ENCODE measurements at places on chromosomes 5 and 9. TPM values are rescaled to one million over a fixed set of nuclear protein-coding genes. Genes with fewer than 3 reads are reported as not detected.
A peak's percentile ranks its signal among the peaks of the same experiment; 100 is the strongest.

Gene AFAP1L1
- 1.1 TPM for total RNA-seq

Gene PLPP7
- 16.3 TPM for total RNA-seq

Gene COL23A1
- not detected for total RNA-seq

Gene LHX6
- not detected for total RNA-seq

Gene UGT3A1
- total RNA-seq, result not detected

Gene LRRC14B
- under 0.01 TPM for total RNA-seq

Gene LECT2
- not detected for total RNA-seq

Gene ZNG1E
- total RNA-seq, result 34.7 TPM

Gene SPAAR
- 0.72 TPM for total RNA-seq

Gene NOTCH1
- 14.4 TPM for total RNA-seq

Gene C5orf24
- total RNA-seq, result 48.3 TPM

DNA sequence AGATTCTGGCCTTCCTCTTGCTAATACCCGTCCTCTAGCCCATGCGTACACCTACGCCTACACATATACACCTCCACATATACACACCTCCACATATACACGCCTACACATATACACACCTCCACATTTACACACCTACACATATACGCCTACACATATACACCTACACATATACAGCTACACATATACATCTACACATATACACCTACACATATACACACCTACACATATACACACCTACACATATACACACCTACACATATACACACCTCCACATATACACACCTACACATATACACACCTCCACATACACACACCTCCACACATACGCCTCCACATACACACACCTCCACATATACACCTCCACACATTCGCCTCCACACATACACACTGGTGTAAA is 27.2 kb downstream of the AK3 start:
- DNase-seq, result no peak

- DNase-seq, result no peak
Observed at GRCh38 chr5:128156521-128156920, 73.0 kb downstream of the SLC12A2 start.

GRCh38 chr5:41240985-41241384 is 27.7 kb upstream of the C6 start:
- DNase-seq, result no peak

GRCh38 chr5:179954434-179954833 is 46.7 kb upstream of the TBC1D9B start:
- DNase-seq, result no peak

DNA sequence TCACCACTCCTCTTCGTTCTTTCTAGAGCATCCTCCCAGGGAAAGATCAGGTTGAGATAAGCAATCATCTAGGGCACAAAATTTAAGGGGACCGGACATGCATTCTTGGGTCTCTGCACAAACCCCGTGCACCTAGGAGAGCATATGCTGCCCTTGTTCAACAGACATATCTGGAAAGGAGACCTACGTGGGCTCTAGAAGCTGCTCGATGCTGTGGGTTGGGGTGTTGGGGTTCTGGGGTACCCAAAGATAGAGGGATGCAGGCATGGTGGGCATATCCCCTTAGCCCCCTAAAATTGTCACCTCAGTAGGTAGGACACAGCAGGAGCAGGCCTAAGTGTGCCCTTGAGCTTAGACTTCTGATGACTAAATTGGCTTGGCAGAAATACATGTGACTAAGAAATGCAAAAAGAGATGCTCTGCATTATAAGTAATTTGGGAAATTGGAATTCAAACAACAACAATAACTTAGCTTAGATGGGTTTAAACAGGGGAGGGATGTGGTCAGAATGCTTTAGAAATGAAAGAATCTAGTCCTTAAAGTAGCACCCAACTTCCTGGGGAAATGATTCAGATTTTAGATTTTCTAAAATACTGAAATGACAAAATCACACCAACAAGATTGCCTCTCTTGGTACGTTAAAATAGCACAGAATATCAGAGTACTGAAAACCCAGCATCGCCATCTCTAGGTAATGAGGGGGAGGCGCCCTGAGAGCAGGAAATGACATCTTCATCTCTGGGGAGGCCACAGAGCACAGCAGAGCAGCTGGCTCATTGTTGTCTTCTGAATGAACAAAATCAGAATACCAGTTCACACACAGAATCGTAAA is 172.3 kb downstream of the GNA14 start:
- peak; percentile 66 for DNase-seq

GRCh38 chr5:146034127-146034526 is 71.2 kb downstream of the PLAC8L1 start:
- DNase-seq, result no peak

DNA sequence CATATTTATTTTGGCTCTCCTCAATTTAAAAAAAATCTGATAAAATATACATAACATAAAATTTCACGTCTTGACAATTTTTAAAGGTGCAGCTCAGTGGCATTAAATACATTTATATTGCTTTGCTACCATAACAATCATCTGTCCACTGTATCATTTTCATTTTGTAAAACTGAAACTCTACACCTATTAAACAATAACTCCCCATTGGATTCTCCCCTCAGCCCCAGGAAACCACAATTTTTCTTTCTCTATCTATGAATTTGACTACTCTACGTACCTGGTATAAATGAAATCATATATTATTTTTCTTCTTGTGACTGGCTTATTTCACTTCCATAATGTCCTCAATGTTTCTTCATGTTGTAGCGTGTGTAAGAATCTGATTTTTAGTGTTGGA is 563.5 kb downstream of the PRR16 start:
- no peak for DNase-seq

GRCh38 chr5:141412854-141413539 is at the start of gene PCDHGA10:
Gene PCDHGA10, plus strand, starts transcription at chr5:141412987. Its CDS starts 189 bp downstream, at chr5:141413176.
- DNase-seq, result peak; percentile 94

GRCh38 chr5:8382456-8382855 is 513.5 kb downstream of the MTRR start:
- no peak for DNase-seq

- peak; percentile 93 for DNase-seq
Observed at GRCh38 chr5:34570721-34571676, 85.1 kb upstream of the RAI14 start.

- no peak for DNase-seq
Observed at GRCh38 chr5:153367466-153367865, 123.0 kb upstream of the GRIA1 start.

DNA sequence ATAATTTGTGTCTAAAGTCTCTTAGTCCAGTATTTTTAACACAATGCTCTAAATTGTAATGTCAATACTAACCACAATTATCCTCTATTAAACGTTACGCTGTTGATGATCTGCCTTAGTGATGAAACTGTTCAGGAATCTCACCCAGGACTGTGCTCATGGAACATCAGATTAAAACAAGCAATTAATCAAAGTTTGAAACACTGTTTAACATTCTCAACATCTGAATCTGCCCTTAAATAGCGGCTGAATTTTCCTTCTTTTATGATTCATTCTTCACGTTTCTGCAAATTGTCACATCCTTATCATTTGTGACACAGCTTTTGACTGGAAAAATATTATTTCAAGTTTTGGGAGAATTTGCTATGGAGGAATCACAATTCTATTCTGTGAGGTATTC is 113.8 kb downstream of the MARCHF11 start:
- no peak for DNase-seq

GRCh38 chr9:124771867-124772679 is 962 bp upstream of the NR6A1 start:
- DNase-seq, result peak; percentile 96

GRCh38 chr9:135486267-135487065 is 6.9 kb downstream of the PPP1R26 start:
- peak; percentile 34 for DNase-seq

DNA sequence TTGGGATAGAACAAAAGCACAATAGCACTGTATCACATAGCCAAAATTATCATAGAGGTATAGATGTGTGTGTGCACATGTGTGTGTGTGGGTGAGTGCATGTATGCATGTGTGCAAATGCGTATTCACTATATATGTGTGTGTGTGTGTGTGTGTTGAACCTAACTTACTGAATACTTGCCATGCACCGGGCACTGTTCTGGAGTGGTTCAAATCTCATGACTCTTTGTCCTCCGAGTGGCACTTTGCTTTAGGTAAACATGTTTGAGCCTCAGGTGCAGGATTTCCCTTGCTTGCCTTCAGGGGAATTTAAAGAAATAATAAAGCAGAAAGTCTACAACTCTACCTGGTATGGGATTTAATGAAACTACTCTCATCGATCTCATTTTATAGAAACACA is 183.5 kb upstream of the GDNF start:
- DNase-seq, result no peak

DNA sequence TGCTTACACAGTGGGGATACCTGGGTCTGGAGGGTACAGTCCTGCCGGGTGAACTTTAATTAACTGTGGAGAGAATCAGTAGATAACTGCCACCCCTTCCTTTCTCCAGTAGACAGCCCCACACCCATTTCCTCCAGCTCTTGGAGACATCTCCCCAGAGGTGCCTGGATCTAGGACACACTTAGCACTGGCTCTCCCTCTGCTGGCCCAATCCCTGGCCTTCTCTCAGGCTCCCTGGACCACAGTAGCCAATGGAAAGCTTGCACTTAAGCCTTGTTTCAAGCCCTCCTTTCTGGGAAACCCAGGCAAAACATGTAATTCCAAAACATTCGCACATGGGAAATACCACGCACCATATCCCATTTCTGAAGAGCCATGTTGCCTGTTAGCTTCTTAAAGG is 169.2 kb upstream of the GAS1 start:
- no peak for DNase-seq

All from osteoblast (primary cell).